ENCODE measurements at places on chromosomes 5 and 9. TPM values are rescaled to one million over a fixed set of nuclear protein-coding genes. Genes with fewer than 3 reads are reported as not detected.

- DNase-seq: peak; percentile 4
These were observed 11.5 kb upstream of the JMY start for GRCh38 chr5:79224286-79224984.

DNA sequence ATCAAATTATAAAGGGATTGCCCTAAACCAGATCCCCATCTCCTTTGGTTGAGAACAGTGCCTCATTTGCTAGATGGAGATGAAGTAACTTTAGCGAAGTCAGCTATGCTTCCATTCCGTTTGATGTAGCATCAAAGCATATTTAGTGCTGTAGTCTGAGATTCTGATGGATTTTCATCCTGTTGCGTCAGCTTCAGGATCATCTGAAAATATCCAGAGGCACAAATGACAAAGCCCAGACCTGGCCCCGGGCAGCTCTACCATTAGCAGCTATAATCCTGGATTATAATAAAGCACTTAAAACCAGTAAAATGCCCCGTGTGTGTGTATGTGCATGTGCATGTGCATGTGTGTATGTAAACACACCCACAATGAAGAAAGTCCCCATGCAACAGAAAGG lies 44.7 kb downstream of the ERAP1 start:
- DNase-seq: no peak

DNA sequence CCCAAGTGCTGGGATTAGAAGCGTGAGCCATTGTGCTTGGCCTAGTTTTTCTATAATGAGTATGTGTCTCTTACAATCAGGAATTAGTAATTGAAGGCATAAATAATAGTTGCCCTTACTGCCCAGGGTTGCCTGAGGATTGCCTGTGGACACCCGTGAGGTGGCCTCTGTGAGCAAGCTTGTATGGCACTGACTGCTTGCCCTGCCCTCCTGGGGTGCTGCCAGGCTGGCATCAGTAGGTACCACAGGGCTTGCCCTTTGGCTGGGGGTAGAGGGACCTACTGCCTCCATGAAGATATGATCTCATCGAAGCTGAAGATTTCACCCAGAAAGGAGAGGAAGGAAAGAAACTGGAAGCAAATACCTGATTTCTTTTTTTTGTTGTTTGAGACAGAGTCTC lies 23.8 kb upstream of the PHF19 start:
- no peak for DNase-seq

DNA sequence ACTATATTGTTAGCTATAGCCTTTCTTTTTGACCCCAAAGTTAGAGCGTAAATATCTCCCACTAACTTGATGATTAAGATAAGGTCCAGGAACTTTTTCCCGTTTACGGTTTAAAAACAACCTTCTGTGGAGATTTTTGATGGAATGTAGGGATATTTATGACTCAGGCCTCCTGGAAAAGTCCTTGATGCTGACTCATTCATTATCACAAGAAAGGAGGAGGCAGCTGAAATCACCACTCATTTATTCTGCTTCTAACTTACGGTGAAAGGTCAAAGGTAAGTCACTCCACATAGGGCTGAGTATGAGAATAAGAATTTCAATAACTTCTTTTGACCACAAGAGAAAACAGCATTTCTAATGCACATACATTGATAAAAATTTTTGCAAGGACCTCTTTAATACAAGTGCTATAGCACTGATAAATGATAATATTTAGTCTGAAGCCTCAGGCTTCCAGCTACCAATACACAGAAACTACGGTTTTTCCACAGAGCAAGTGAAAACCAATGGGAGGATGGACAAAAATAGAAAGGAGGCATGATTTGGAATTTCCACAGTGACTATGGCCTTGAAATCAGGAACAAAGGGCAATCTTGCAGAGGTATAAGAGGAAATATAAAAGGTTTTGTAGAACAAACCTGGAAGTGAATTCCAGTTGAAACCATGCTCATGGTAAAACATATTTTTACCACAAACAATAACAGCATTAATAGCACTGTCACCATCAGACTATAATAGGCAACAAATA lies 146.5 kb downstream of the PPP2R2B start:
- DNase-seq: no peak

GRCh38 chr9:93391898-93392297 lies 59.6 kb upstream of the FAM120A start:
- no peak for DNase-seq

GRCh38 chr9:4666042-4666699 lies at the start of gene SPATA6L:
Gene SPATA6L, minus strand, starts transcription at chr9:4666480. Its CDS starts 230 bp downstream, at chr9:4666250.
- DNase-seq: peak; percentile 85

DNA sequence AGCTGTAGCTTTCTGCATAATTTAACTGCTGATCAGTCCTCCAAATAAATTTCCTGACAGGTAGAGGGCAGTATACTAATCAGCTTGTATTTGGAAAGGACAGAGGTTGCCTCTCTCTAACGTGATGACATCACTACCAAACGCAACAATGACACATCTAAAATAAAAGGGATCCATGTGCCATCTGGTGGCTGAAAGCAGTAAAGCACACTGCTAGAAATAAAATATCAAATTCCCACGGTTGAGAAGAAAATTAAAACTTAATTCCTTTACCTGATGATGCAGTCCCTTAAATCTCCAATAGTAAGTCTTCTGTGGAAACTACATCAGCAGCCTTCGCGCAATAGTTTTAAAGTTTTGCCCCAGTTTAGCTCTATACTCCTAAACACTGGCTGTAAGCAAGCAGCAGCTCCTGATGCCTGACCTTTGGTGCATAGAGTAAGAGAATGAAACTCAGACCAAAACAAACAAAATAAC lies 54.5 kb downstream of the DIAPH1 start:
- DNase-seq: no peak

- peak; percentile 17 for DNase-seq
These were observed 16.4 kb upstream of the ALDH1B1 start for GRCh38 chr9:38376021-38376670.

DNA sequence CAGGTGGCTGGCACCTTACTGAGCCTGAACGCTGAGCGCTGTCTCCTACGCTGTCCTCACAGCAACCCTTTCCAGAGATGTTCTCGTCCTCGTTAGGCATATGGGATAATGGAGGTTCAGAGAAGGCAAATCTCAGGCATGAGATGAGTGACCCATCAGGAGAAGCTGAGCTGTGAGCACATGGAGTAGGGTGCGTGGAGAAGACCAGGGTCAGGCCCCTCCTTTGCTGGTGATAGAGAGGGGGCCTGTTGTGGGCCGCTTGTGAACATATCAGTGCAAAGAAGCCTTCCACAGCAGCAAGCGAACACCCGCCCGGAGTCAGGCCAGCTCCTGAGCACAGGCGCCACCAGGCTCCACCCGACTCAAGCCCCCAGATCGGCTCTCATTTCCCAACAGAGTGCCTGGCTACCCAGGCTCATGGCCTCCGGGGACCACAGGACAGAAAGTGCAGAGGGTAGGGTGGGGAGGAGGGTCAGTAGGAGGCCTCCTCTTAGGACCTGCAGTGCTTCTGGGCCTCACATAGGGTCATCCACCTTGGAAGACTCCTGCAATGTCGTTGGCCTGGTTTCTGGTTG lies 15.0 kb upstream of the TIFAB start:
- peak; percentile 35 for DNase-seq

GRCh38 chr5:167171056-167171455 lies 1120.4 kb upstream of the WWC1 start:
- DNase-seq: no peak

The NKD2 gene
- total RNA-seq: 7.9 TPM

The PRUNE2 gene
- 16.2 TPM for total RNA-seq

GRCh38 chr9:125433461-125434011 lies 171.9 kb downstream of the GAPVD1 start:
- DNase-seq: peak; percentile 32

The CDX1 gene
- total RNA-seq: not detected

GRCh38 chr9:92964607-92965060 lies 17.3 kb downstream of the FGD3 start:
- peak; percentile 51 for DNase-seq

Measured in suprapubic skin (tissue), 4 donors.